Stimulated activated CD8-positive, alpha-beta memory T cell treated with anti-CD3 and anti-CD28 coated beads, Interleukin-4, amount 100 ng/mL, for 1 hour (primary cell): ENCODE measurements at places on chromosomes 1 and 21.

- no peak for DNase-seq
Measured at GRCh38 chr21:35414507-35415139, 365.5 kb upstream of the RUNX1 start.

DNA sequence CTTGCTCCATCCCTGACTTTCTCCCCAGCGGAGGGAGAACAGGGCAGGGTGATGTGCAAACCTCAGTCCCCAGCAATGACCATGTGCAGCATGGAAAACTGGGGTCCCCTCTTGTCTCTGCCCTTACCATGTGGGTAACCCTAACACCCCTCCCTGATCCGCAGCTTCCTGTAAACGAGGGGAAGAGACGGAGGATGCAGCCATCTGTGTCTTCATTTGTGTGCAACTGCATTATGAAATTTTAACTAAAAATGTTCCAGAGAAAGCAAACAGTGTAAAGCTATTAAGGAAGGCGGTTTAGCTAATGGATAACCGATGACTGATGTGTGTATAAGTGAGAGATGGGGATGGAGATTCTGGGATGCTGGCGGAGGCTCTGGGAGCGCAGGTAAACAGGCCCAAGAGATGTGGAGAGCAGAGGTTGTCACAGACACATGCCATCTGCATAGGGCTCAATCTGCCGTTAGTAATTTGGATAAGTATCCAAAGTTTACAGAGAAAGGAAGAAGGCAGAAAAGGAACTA, 206.6 kb downstream of the DSCAM start:
- DNase-seq = no peak

DNA sequence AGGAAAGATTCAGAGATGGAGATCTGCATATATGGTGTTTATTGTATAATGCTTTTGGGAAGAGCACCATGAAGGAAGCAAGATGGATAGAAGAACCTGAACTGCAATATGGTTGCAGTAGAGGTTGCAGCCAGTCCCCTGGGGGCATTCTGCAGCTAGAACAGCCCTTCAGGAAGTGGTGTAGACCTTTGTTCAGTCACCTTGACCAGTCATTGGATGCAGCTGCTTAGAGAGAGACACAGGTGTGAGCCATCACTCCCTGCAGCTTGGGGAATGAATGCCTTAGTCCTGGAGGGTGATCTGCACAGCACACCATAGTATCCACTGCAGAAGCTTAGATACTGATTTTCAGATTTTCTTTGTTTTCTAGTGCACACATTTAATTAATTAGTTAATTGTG, 42.3 kb downstream of the NEK7 start:
- no peak for DNase-seq

DNA sequence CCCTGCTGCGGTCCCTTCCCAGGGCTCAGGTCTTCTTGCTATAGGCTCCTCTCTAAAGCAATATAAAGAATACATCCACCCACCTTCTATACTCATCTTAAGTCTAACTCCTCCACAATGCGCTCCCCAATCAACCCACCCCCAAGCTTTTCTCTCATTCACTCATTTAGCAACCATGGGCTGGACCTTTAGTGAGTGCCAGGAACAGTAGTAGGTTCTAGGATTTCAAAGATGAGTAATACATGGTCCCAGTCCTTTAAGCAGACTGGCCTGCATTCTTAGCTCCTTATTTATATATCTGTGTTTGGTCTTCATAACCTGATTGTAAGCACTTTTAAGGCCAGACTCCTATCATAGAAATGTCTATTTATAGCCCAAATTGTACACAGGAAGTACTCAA, 5.9 kb downstream of the CAMK1G start:
- DNase-seq = no peak

GRCh38 chr1:80917225-80917624, 883.5 kb upstream of the ADGRL2 start:
- DNase-seq = no peak

- DNase-seq = no peak
Measured at GRCh38 chr1:174968750-174969244, 30.9 kb upstream of the CACYBP start.

DNA sequence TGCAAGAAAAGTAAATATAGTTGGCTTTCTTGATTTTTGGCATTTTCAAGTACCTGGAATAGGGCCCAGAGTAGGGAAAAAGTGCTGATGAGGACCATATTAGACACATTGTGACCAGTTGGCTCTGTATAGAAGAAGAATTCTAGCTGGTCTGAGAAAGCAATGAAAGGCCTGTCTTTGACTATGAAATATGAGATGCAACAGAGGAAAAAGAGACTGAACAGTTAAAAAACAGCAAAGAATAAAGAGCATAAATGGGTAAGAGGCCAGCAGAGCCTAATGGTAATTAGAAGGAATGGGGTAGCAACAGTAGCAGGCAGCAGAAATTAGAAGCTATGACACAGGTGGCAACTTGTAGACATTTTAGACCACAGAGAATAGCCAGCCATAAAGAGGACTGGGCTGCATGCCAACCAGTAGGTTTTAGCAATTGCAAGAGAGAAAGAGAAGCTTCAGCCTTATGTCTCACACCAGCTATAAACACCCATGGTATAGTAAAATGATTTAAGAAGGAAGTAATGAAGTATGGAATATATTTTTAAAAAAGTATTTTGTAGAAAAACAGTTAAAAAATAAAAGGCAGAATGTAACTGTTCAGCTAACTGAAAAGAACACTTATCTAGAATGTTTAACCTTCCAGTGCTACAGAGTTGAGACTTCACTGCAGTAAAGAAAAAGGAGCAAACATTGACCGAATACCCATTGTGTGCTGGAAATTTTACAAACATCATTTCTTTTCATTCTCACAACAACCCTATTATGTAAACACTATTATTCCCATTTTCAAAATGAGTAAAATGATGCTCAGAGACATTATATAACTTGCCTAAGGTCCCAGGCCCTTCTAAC, 114.1 kb downstream of the LHX4 start:
- DNase-seq = no peak

- DNase-seq = no peak
Measured at GRCh38 chr1:6954591-6954990, 169.3 kb downstream of the CAMTA1 start.

DNA sequence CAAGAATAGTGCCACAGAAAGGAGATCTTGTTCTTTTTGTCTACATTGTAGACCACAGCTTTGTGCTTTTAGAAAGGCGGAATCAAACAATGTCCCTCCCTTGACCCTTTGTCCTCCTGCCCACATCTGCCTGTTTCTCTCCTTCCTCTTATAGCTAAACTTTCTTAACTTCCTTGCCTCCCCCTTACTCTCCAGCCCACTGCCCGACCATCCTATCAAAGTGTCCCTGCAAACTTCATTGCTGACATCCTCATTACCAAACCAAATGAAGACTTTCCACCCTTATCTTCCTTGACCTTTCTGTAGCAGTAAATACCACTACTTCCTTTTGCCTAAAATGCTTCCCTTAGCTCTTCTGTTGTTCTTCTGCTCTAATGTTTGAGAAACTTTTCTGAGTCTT, 5.0 kb downstream of the SELP start:
- no peak for DNase-seq

GRCh38 chr1:246032984-246033383, 474.1 kb downstream of the SMYD3 start:
- DNase-seq = no peak

GRCh38 chr1:152645146-152645545, 18.0 kb upstream of the LCE2D start:
- DNase-seq = no peak

DNA sequence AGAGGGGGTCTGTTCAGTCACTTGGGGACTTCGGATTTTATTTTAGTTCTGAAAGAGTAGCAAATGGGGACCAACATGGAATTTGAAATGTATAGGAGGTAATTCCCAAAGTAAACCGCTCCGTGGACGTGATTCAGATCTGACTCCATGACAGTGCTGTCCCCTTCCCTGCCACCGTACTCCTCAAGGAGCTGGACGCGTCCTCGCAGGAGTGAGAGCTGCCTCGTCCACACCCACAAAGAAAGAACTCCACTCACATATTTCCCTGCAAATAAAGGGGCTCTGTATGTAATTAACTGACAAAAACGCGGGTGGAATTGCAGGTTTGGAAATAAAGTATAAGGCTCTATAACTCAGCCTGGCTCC, 183.6 kb downstream of the ETS2 start:
- no peak for DNase-seq

DNA sequence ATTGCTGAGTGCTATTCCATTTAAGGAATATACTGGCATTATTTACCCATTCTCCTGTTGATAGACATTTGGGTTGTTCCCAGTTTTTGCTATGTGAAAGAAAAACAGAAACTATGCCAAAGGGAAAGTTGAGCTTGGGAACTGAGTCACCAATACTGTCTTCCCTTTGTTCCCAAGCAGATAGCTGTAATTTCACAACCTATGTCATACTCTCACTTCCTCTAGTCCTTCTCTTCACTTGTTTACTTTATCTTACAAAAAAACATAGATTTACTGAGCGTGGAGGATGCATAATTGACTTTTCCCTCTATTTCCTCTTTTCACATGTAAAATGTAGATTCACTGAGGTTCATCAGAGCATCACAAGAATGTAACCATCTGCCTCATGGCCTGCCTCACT, 32.4 kb upstream of the PGBD5 start:
- DNase-seq = no peak

DNA sequence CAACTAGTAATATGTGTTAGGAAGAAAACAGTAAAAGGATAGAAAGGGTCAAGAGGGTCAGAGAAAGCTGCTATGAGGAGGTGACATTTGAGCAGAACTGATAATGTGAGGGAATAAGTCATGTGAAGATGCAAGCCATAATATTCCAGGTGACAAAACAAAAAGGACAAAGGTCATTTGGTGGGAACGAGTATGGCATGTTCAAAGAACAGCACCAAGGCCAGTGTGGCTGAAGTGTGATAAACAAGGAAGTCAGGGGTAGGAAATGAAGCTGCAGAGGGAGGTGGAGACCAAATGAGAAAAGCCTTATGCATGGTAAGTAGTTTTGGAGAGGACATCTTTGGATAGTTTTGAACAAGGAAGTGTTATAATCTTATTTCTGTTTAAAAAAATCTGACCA, 46.7 kb downstream of the LPGAT1 start:
- no peak for DNase-seq

DNA sequence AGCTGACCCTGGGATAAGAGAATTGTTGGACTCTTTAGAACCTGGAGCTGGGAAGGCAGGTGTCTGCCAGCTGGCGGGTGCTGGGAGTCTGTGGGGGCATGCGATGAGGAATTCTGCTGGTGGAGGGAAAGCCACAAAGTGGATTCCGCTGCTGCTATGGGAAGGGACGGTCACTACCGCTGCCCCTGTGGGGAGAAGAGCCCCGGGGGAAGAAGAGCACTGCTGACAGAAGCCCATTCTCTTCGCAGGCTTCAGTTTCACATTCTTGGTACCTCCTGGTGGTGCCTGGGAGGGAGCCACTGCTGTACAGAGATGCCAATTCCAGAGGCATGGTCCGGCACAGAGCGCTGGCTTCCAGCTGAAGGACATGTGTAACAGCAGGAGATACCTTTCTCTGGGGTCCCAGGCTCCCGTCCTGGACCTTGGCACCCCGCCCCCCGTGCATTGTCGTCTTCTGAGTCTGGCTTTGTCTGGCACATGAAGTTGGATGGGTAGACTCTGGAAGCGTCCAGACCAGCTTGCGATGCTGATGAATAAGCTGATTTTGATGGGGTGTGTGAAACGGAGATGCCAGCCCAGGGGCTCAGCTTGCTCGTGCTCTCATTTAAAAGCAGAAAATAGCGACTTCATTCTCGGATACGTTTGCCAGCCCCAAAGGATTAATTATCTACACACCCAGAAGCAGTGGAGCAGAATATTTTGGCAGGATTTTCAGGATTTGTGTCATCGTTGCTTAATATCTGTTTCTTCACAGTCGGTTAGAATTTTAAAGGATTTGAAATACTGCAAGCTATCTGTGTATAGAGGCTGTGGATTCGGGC, 13.2 kb downstream of the PDXK start:
- DNase-seq = no peak

DNA sequence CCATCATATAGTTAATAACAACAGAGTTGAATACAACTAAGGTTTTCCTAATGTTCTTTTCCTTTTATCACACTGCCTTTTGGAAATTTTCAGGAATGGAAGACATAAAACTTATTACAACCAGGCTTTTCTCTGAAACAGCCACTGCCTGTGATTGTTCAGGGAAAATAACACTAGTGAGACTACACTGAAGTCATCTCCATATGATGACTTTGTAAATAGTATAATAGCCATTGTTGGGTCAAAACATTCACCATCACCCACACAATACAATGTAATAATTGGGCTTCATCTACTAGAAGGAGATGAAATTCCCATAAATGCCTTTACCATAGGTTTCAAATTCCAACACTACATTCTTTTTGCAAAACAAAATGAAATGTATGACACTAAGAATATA, 5.0 kb downstream of the TESK2 start:
- DNase-seq = no peak

GRCh38 chr1:27473755-27474154, 16.2 kb downstream of the WASF2 start:
- DNase-seq = no peak

DNA sequence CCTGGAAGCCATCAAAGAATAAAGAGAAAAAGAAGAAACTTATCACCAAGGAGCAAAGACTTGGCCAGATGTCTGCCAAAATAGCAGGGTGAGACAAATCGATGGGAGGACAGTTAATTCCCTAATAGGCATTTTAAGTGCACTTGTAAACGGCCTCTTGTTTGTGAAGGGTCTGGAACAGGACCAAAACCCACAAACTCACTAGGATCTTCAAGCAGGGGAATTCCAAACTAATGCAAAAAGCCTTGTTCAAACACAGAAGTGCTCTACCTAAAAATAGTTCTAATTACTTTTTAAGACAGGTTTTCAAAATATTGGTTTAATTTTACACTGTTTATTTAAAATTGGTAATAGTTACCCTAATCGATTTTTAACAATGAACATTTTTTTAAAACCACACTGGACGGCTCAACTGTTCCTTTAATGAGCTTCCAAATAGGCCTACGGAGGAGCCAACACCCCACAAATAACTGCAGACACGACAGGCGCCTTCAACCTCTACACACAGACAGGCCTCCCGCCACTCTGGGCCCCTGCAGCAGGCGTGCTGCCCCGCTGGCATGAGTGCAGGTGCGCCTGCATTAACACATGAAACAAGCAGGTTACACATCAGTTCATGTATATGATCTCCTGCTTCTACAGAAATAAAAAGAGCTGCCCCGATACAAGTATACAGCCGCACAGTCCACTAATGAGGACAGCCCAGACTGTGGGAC, 15.8 kb downstream of the UBE2G2 start:
- DNase-seq = no peak

DNA sequence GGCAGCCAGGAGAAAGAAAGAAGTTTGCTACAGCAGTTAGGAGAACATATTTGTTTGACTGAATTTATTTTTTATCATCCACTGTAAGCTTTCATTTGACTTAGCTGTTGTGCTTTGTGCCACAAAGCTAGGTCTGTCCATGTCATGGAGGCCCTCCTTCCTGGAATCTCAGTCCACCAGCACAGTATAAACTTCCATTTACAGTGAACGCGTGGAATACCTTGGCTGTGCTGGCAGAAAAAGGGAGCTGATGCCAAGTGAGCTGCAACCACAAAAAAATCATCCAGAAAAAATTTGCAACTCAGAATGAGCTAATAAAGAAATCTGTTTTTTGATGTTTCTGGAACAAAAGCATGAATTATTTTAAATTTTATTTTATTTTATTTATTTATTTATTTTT, 72.6 kb downstream of the ATP6V1G3 start:
- no peak for DNase-seq

GRCh38 chr1:6243053-6243834, 735 bp upstream of the HES3 start:
- no peak for DNase-seq

GRCh38 chr1:152960452-152961044, 9.9 kb upstream of the SPRR4 start:
- DNase-seq = no peak
